ENCODE measurements at places on chromosomes 12 and 14. TPM values are rescaled to one million over a fixed set of nuclear protein-coding genes. Genes with fewer than 3 reads are reported as not detected.

GRCh38 chr12:130818635-130819576, 20.1 kb downstream of the STX2 start:
- peak; percentile 83 for DNase-seq

DNA sequence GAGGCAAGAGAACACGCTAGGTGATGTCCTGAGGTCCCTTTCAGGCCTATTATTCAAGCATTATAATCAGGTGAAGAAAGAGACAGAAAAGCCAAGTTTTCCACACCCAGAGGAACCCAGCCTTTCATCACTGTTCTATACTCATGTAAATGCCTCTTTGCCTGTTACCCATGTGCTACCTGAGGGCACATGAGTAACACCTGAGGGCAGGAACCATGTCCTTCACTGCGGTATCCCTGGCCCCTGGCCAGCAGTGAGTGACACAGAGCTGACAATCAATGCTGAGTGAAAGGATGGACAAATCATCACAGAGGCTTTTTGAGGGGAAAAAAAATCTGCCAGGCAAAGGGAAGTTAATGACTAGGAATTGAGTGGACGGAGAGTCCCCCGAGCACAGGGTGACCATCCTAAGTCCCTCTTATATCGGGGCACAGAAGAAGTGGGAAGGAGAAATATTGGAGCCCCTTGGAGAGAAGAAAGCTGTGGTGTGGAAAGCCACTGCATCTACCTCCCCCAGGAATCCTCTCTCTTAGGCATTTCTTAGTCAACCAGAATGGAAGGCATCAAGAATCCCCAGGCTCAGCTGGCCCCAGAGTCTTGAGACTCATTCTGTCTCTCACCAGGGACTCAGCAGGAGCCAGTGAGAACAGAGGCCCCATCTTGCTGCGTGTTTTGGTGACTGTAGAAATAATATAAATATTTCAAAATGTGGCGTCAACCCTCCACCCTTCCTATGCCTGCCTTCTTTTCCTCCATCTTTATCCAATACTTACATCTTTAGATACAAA, 212.9 kb downstream of the DPF3 start:
- DNase-seq = no peak

DNA sequence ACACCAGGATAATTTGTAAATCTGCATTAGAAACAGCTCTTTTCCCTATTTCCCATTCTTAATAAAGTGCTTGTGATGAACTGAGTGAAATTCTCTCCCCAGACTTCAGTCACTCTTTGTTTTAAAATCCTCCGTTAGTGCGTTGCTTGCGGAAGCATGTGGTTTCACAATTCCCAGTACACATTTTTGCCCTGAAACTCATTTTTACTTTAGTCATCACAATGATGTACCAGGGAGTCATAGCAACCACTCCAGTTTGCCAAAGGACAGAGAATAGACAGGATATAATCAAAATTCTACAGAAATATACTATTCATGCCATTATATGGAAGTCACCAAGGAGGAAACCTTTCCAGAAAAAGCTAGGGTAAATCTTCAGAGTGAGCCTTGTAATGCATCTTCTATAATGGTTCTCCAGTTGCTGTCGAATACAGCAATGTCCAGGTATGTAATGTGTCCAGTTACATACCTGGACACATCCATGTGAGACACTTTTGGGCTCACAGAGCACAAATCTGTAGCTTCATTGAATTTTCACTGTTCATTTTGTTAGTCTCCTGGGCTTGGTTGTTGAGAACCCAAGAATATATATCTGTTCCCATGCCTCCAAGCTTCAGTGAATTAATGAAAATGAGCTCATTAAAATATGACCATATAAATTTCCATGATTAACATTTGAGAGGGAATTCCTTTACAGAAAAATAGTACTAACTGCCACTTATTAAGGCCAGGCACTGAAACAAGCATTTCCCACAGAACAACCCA, 57.8 kb downstream of the GPR135 start:
- DNase-seq = no peak

GRCh38 chr12:41604830-41605229, 416.7 kb downstream of the PDZRN4 start:
- DNase-seq = no peak

GRCh38 chr14:64721391-64721791, 17.2 kb downstream of the PLEKHG3 start:
- DNase-seq = no peak

DNA sequence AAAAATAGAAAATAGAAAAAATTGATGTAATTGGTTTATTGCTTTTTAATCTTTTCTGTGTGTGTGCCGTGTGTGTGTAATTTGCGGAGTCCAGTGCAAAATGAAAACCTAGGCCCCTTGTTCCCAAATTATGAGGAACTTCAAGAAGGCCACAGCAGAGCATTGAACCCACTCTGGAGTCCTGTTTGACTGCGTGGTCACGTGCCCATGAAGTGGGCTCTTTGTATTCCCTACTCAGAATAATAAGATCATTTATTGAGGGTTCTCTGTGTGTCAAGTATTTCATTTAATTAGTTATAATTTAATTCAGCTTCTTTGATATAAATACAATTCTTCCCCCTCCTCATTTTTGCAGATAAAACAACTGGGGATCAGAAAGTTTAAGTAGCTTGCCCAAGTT, 12.3 kb upstream of the NINJ2 start:
- no peak for DNase-seq

DNA sequence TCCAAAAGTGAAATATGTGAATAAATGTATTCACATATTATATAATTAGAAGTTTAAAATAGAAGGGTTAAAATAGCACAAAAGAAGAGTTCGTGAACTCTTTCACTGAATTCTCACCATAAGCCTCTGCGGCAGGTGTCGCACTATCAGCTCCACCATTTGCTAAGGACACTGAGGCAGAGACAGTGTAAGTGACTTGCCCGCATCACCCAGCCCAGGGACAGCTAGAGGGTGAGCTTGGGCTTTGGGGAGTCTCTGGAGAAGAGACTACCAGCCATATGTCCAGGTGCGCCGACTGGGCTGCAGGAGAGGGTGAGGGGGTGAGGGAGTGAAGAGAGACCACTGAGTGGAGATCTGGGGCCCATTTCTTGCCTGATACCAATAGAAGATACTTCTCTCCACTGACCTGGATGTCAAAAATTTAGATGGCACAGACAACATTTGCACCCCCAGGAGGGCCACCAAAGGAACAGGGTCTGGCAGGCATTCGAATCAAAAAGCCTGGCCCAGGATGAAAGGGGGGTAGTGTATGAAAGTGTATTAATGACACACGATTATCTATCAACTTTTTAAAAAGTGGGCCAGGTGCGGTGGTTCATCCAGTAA, 28.5 kb downstream of the FAIM2 start:
- no peak for DNase-seq

The MARCHF9 gene
- total RNA-seq = 83.1 TPM

GRCh38 chr14:90518941-90519256, 122.1 kb downstream of the CALM1 start:
- DNase-seq = peak; percentile 45

- DNase-seq = no peak
These were observed 53.3 kb downstream of the SMIM41 start for GRCh38 chr12:52132754-52133161.

The COCH gene
- total RNA-seq = 24.4 TPM

DNA sequence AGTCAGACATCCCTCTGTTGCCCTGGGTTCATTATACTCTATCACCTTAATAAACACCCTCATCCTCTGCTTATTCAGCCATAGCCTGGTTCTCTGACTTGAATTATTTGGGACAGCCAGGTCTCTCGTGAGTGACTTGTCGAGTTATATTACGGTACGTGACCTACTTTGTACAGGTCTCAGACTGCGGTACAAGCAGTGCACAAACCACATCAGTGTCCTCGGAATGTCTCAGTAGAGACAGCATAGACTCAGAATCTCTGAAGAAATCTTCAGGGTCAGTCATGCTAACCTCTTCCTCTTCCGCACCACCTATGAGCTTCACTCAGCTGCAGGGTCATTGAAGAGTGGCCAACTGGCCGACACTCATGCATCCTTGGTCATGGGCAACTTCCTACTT, 860.8 kb downstream of the BCL11B start:
- no peak for DNase-seq

DNA sequence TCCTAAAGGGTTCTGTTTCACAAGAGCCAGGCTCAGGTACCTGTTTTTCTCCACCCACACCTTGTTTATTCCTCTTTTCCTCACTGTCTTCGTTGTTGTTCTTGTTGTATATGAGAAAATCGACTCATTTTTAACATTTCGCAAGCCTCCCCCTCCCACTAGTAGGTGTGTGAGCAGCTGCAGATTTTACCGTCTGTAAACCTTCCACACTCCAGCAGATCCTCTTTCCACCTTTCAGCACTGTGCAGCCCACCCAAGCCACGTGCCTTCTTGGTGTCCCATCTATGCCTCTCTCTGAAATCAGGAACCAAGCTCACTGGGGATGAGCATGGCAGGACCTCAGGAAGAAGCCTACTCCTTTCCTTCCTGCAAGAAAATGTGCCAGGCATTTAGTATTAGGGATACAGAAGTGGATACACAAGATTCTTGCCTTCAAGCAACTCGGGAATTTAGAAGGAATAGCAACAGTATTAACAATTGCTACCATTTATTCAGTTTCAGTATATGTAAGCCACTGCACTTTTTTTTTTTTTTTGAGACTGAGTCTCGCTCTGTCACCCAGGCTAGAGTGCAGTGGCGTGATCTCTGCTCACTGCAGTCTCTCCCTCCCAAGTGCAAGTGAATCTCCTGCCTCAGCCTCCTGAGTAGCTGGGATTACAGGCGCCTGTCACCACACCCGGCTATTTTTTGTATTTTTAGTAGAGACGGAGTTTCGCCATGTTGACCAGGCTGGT, 113.6 kb downstream of the CHST11 start:
- no peak for DNase-seq

GRCh38 chr12:100413001-100413400, 56.1 kb downstream of the SLC17A8 start:
- DNase-seq = no peak

The GPX2 gene
- not detected for total RNA-seq

The FIGNL2 gene
- total RNA-seq = 0.79 TPM

DNA sequence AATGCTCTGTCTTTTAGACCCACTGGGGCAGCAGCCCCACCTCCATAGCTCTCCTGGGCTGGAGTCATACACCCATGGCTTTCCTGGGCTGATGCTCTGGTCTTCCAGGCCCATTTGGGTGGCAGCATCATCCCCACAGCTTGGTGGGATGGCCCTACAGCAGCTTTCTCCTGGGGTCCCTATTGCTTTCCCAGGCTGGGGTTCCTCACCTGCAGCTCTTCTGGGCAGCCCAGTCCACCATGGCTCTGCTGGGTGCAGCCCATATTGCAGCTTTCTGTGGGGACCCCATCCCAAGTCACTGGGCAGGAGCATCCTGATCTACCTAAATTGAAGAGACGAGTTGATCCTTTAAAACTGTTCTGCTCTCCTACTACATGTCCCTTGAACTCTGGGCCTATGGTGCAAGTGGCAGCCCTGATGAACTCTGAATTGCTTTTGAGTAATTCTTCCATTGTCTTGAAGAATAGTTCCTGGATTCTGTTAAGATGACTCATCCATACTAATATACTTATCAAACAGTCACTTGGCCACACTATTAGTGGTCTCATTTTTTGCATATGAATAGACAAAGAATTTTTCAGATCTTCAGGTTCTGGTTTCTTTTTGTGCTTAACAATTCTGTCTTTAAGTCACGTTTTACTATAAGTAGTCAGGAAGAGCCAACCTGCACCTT, 390.1 kb downstream of the DPF3 start:
- no peak for DNase-seq

GRCh38 chr12:78683031-78683430, 181.5 kb upstream of the SYT1 start:
- no peak for DNase-seq

DNA sequence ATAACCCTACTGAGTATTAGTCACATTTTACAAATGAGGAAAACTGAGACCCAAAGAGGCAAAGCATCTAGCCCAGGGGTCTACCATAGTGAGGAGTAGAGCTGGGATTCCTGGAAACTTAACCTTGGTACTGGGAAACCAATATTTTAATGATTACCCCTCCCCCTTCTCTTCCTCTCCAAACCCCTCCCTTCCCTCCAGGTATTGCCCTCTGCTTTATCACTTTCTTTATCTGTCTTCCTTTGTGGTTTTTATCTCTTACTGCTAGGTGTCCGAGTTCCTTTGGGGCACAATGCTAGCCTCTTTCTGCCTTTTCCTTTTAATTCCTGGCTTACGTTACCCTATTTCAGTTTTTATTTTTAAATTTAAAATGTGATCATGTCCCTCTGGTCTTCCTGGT, 2.8 kb downstream of the GABARAPL1 start:
- no peak for DNase-seq

DNA sequence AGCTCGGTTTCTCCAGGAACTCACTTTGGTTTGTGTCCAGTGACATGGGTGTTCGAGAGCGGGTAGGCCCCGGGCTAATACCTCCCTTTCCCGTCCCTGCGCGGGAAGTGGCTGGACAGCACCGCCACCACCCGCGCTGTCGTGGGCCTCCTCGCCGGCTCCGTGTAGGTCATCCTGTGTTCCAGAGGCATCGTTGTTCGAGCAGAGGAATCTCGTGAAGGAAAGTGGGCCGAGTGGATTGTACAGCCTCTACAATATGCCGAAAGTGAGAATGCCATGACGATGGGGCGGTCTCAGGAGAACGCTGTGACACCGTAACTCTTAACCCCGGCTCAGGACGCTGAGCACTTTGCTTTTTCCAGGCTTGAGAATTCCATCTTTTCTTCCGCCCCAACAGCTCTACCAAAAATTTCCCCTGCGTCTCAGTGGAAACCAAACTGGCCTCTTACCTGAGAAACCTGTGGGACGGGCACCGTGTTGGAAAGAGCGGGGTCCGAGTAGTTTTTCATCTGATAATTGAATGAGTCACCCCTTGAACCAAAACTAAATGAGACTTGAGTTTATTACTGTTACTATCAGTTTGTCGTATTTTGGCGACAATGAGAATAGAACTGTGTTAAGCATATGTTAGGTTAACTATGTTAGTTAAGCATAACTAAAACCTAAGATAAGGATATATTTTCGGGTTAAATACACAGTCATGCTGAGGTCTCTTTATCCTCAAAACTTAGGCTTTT, 510 bp downstream of the EIF2S1 start:
- DNase-seq = no peak

The SLC6A13 gene
- total RNA-seq = 0.19 TPM

GRCh38 chr12:53380794-53381730, 1.1 kb downstream of the SP1 start:
- DNase-seq = peak; percentile 20

- no peak for DNase-seq
These were observed 22.3 kb downstream of the ATG14 start for GRCh38 chr14:55389330-55389729.

The LIN7A gene
- total RNA-seq = not detected

DNA sequence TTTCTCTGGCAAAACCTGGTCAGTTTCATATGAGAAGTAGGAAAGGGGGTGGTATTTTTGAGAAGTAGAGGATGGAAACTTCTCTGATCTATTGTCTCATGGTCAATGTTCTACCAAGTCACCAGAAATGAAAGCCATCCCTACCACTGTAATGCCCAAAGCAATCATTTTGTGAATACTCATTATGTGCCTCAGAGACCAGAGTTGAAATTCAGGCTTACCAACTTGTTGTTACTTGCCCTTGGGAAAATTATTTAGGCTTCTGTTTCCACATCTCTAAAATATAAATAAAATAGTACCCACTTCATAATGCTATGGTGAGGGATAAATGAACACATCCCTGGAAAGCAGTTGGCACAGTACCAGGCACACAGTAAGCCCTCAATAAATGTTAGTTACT, 723.7 kb upstream of the TBX3 start:
- DNase-seq = no peak

Data from B cell (primary cell).